A549 (cell line): ENCODE measurements at places on chromosomes 4 and X. TPM values are rescaled to one million over a fixed set of nuclear protein-coding genes. Genes with fewer than 3 reads are reported as not detected.
A peak's percentile ranks its signal among the peaks of the same experiment; 100 is the strongest.

Gene CYLC1
- not detected in 3 replicates for polyA plus RNA-seq

DNA sequence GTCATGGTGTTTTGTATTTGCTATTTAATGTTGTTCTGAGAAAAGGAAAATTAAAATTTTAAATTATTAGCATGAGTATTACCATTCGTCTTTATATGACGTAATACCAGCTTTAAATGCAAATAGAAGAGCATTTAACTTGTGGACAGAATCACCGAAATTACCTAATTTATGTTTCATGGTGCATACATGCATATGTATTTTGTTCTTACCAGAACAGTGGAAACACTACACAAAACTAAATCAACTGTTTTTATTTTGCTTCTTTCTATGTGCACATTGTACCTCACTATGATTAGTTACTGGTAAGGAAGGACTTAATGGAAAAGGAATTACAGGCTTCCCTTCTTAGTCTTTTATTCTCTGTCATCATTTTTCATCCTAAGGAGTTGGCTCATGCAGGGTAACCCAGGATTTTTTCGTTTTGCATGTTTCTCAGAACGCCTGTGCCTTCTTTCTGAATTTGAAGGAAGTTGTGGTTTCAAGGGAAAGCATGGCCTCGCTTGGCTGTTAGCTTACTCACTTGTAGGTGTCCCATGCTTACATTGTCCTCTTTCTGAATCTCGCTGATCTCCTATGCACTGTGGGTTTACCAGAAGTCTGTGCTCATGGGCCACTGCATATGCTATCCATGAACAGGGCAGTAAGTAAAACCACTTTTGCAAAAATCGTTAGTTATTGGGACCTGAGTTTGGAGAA is 300.0 kb upstream of the PUDP start:
- no peak for DNase-seq

Gene NPFFR2
- polyA plus RNA-seq = not detected in 3 replicates

DNA sequence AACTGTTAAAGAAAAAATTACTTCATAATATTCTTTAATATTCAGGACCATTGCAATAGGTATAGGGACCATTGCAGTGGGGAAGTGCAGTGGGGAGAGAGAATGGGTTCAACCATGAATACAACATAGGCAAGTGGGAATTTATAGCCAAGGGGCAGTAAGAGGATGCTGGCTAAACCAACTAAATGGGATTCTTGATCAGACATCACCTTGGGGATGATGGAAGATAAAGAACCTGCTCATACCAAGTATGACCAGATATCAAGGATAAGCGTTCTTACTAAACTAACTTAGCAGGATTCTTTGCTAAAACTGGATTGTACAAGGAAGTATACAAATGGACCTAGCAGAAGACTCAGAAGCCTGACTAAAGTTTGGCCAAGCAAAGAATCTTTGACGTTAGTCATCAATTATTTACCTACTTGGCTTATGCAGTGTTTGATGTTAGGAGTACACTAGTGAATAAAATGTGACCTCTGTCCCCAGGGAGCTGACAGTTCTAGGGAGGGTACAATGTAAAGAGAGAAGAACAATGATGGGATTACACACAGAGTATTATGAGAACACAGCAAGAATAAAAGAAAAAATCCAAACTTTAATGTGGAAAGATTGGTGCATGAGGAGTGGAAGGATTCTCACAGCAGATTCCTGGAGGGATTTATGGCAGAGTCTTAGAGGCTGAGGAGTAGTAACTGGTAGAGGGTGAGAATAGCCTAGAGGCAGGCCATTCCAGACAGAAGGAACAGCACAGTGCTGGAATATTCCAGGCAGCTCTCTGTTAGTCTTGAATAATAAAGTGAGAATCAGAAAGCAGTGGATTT is 54.7 kb upstream of the MYOZ2 start:
- peak; percentile 94 for DNase-seq

- no peak for DNase-seq
Observed at GRCh38 chr4:94689155-94689860, 68.4 kb upstream of the BMPR1B start.

DNA sequence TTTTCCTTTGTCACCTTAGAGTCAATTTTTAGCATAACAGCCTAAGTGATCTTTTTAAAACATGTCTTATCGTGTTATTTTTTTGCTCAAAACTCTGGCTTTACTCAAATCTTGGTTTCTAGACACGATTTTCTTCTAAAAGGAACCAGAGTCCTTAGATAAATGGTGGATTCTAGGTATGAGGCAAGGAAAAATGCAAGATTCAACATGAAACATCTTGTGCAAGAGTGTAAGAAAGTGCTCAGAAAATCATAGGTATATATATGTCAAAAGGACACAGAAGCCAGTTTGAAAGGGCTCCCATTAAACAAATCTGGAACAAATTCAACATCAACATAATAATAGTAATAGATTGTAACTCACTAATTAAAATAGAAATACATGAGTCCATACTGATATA is 8.1 kb upstream of the ADGRG4 start:
- no peak for DNase-seq

DNA sequence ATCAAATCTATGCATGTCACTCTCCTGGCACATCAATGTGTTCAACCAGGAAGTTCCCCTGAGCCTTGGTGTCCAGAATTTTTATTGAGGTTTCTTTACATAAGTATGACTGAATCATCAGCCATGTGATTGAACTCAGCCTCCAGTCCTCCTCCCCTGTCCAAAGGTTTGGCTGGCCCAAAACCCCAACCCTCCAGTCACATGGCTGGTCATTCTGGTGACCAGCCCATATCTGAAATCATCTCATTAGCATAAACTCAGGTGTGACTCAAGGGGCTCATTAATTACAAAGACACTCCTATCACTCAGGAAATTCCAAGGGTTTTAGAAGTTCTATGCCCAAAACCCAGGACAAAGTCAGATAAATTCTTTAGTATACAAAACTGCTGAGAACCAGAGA is 20.6 kb upstream of the SUPT20HL2 start:
- DNase-seq = no peak

Gene DUSP21
- not detected in 3 replicates for polyA plus RNA-seq

Gene BOD1L1
- polyA plus RNA-seq = 16.3 to 16.9 TPM (median 16.4 TPM) in 3 replicates

Gene GPR119
- not detected in 3 replicates for polyA plus RNA-seq

Gene CXCR3
- polyA plus RNA-seq = not detected in 3 replicates

Gene PDLIM5
- polyA plus RNA-seq = 43.9 to 54.2 TPM (median 48.2 TPM) in 3 replicates

DNA sequence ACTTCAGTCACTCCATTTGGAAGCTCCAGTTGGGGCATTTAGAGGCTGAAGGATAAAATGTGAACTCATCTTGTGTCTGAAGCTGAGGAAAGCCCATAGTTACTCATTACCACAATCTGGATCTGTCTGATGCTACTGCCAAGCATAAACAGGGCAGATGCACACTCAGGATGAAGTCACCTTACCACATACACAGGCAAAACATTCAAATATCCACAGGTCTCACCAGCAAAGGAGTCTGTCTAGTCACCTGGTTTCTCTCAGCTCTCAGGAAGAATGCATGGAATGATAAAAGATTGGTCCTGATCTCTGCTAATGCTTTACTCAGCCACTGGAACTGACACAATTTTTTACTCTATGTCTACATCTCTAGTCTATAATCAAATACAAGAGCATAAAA is 13.0 kb upstream of the ODAPH start:
- DNase-seq = no peak

GRCh38 chrX:56728321-56728720 is 722 bp upstream of the NBDY start:
- DNase-seq = no peak

Gene NEIL3
- 22.1 to 25.8 TPM (median 23.4 TPM) in 3 replicates for polyA plus RNA-seq

Gene GLUD2
- 2.7 to 2.8 TPM (median 2.8 TPM) in 3 replicates for polyA plus RNA-seq

Gene ARL9
- not detected in 3 replicates for polyA plus RNA-seq

GRCh38 chr4:25290490-25291067 is 22.0 kb upstream of the ZCCHC4 start:
- DNase-seq = no peak

Gene TMPRSS11A
- not detected in 3 replicates for polyA plus RNA-seq

GRCh38 chrX:46994096-46994495 is 81.9 kb downstream of the JADE3 start:
- DNase-seq = no peak

- DNase-seq = no peak
Observed at GRCh38 chr4:30727409-30727808, 7.2 kb downstream of the PCDH7 start.

DNA sequence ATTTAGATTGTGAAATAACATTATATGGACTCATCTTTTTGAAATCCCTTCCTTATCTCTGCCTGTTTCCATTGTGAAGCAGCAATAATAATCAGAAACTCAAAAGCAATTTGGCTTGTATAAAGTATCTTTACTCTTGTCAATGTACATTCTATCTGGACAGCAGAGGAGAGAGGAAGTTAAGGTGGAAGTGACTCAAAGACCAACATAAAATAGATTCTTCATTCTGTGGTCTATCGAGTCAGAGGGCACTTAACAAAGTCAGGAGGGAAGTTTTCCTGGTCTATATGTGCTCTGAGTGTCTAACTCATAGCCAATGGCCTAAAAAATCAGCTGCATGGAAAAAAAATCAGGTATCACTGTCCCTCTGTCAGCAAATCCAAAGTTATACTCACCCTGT is 155.5 kb downstream of the EMCN start:
- DNase-seq = no peak

- no peak for DNase-seq
Observed at GRCh38 chrX:10135561-10136399, 21.0 kb upstream of the CLCN4 start.

Gene ADH1C
- polyA plus RNA-seq = not detected in 3 replicates

Gene LRIT3
- 0.04 to 0.08 TPM (median 0.06 TPM) in 3 replicates for polyA plus RNA-seq

Gene USP53
- 8.3 to 10.2 TPM (median 9.1 TPM) in 3 replicates for polyA plus RNA-seq

DNA sequence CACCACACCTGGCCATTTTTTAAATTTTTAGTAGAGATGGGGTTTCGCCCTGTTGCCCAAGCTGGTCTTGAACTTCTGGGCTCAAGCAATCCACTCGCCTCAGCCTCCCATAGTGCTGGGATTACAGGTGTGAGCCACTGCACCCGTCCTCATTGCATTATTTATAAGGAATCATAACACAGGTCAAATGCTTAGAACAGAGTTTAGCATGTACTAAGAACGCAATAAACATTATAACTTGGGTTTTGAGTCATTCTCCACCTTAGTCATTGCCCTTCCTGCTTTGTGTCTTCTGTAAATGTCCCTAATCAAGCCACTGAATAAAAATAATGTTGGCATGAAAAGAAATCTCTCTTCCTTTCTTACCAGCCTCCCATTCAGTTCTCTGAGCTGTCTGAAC is 38.5 kb upstream of the SHROOM4 start:
- DNase-seq = no peak

DNA sequence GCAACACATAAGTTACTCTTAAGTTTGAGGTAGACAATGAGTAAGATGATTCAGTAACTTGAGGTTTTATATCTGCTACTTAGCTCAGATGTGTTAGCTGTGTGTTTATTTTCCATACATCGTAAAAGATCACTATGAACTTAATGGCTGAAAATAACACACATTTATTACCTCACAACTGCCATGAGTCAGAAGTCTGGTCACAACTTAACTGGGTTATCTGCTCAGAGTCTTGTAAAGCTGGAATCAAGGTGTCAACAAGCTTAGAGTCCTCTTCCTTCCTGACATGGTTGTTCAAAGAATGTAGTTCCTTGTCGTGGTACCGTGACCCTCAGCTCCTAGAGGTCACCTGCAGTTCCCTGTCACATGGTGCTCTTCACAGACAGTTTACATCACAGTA is 204.9 kb upstream of the MAGEB2 start:
- no peak for DNase-seq

DNA sequence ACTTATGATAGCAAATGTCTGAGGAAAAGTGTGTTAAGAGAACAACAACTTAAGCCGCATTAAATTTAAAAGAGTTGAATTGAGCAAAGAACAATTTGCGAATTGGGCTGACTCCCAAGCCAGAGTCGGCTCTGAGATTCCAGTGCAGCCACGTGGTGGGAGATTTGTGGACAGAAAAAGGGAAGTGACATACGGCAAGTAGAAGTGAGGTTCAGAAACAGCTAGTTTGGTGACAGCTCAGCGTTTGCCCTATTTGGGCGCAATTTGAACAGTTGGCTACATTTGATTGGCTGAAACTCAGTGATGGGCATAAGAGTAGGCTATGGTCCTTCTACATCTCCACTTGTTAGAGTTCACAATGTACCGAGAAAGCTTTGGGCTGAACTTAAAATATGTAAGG is 124.0 kb downstream of the PRKX start:
- DNase-seq = no peak

Gene CT45A10
- not detected in 3 replicates for polyA plus RNA-seq

GRCh38 chrX:131763674-131764073 is 219.8 kb downstream of the OR13H1 start:
- peak; percentile 69 for DNase-seq

DNA sequence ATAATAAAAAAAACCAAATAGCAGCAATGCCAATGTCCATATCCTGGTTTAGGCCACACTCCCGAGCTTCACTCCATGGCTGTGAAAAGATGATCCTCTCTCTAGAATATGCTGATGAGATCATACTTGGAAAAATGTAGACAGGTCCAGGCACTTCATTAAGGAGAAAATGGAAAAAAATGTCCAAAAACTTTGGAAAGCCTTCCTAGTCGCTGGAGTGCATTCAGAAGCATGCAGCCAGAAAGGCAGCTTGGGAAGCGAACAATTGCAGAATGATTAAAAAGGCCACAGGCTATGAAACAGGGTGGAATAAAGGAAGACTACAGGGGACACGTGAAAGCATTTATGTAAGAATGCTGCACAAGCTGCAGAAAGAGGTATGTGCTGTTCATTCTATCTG is 165.6 kb upstream of the HCCS start:
- no peak for DNase-seq

Gene GPR143
- not detected in 3 replicates for polyA plus RNA-seq

DNA sequence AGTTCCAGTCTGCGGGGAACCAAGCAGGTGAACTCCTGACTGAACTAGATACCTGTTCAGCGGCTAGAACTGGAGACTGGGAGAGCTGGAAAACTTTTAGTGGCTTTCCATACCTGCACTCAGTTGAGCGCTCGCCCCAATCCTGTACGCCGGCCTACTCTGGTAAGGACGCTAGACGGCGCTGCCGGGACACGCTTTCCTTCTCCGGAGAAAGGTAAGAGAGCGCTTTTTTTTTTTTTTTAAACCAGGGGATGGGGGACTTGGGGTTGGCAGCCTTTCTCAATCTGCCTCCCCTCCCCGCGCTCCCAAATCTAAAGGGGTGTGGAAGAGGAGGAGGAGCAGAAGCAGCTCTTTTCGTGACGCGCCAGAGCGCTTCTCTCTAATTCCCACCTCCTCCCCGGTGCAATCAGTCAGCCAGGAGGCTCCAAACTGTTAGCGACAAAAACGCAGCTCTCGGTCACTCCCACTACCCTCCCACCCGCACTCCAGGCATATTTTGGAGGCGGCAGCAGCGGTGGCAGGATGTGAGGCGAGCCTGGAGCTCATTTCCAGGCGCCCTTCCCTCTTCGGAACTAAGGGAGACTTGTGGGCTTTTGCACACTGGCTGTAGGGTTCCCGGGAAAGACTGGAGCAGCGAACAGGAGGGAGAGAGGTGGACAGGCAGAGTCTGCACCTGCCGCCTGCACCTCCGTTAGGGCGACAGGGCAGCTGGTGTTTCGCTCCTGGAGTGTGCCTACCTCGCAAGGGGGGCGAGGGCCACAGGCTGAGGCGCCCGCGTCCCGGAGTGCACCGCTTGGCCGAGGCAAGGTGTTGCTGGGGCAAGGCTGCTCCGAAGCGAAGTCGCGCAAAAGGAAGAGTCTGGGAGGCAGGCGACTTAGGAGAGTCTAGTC is at the start of gene IL1RAPL2:
IL1RAPL2 (plus strand) TSS at position 409 of the 890 bp plus-strand sequence.
- DNase-seq = peak; percentile 38
